ENCODE measurements at places on chromosomes 2 and 18.

- no peak for DNase-seq
These were observed 1225.6 kb downstream of the LRP1B start for GRCh38 chr2:140905083-140905781.

DNA sequence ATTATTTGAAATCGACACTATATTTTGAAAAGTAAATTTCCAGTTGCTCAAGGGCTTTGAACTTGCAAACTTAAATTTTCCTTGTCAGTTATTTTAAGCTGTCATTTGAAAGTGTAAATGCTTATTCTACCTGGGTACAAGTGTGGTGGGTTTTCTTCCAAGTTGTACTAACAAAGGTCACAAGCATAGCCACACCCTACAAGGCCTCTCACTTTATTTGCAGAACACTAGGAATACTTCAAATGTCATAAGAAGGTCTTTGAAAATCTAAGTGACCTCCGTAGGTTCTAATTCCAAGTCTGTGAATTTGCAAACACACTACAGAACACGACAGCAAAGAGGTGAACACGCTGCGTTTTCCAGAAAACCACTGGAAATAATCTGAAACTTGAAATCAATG lies 9.3 kb upstream of the RMDN2 start:
- no peak for DNase-seq

GRCh38 chr2:241770936-241771285 lies 5.7 kb upstream of the GAL3ST2 start:
- no peak for DNase-seq

- no peak for DNase-seq
These were observed 30.1 kb upstream of the GTF2A1L start for GRCh38 chr2:48587560-48587959.

GRCh38 chr2:202373490-202373889 lies 2.6 kb upstream of the BMPR2 start:
- no peak for DNase-seq

- no peak for DNase-seq
These were observed 280.9 kb upstream of the RAB6C start for GRCh38 chr2:129698593-129698992.

- no peak for DNase-seq
These were observed 115.2 kb downstream of the MARCHF4 start for GRCh38 chr2:216257089-216257488.

DNA sequence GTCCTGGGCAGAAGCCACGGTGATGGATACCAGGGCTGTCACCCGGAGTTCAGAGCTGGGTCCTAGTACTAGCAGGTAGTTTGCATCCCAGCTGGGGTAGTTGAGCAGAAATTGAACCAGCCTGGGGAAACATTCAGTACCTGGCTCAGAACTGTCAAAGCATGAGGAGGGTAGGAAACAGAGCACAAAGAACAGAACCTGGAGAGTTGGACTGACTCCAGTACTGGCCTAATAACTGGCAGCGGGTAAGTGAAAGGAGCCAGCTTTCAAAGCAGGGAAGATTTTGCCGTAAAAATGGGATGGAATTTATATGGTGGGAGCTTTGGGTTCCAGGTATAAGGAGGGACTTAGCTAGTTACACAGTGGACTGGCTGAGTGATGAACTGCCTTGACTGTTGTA lies 23.8 kb downstream of the ATG16L1 start:
- DNase-seq, result no peak

DNA sequence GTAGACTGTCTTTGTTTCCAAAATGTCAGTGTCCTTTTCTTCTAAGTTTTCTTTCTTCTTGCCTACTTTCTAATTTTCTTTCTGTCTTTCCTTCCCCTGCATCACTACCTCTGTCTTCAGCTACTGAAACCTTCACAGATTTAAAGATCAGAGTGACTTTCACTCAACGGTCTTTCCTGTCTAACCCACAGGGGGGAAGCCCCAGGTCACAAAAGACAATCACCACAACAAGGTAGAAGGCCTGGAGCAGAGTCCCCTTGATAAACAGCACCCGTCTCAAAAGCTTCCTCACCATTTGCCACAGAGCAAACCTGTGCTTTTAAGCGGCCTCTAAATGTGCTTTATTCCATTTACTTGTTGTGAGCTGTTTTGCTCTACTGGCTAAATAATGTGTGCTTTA lies 665.4 kb downstream of the BCL11A start:
- no peak for DNase-seq

- DNase-seq, result no peak
These were observed 57.2 kb downstream of the HS6ST1 start for GRCh38 chr2:128261245-128262128.

DNA sequence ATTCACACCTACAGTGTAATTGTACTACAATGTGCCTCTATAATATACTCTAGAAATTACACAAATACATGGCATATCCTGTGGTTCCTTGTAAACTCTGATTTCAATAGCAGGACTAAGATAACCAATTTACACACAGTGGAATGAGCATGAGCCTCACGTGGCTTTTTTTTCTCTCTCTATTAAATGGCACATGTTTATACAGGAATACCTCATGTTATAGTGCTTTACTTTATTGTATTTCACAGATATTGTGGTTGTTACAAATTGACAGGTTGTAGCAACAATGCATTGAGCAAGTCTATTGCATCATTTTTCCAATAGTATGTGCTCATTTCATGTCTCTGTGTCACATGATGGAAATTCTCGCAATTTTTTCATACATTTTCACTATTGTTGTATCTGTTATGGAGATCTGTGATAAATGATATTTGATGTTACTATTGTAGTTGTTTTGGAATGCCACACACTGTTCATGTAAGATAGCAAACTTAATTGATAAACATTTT lies 260.0 kb downstream of the FSIP2 start:
- no peak for DNase-seq

DNA sequence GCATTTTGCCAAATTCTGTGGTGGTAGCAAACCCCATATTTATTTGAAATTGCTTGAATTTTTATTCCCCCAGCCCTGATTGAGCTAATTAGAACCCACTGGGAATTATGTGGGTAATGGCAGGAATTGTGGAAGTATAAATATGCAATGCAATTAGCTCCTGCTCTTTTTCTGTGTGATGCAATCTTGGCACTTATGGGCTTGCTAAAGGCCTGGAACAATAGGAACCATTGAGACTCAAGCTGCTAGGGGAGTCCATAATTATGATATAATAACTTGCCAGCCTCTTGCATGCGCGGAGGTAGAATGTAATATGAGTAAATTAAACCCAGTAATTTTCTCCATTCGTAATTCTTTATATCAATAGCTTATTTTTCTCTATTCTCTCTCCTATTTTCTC lies 267.6 kb upstream of the THSD7B start:
- no peak for DNase-seq

- DNase-seq, result no peak
These were observed 329.4 kb downstream of the AGPS start for GRCh38 chr2:177721818-177722567.

DNA sequence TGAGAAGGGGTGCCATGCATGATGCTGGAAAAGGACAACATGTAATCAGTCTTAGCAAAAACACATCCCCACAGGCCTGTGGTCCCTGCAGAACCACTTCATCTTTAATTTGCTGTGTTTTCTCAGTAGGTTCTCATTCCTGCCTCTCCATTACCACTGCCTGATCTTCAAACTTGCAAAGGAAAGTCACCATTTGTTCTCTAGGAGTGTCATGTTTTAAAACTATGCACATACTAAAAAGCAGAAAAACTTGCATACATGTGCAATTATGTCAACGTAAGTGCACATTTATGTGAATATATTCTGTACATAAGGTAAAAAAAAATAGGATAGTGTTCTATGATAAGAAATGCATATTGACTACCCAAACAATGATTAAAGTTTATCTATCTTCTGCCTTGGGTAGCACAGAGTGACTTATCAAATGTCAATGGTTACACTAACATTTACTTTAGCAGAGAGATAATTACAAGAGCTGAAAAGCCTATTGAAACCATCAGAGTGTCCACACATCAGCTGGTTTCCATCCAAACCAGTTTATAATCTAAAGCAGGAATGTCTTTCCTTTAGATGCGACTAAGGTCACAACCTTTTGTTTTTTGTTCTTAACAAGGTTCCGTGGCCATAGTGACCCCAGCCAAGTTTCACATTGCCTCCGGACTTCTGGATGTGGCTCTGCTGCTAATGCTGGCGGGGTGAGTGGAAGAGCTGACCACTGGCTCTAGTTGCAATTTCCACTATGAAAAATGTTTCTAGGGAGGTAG lies 58.7 kb upstream of the RMDN2 start:
- DNase-seq, result no peak

- DNase-seq, result no peak
These were observed 215.8 kb upstream of the ITGA4 start for GRCh38 chr2:181241366-181241765.

- no peak for DNase-seq
These were observed 19.6 kb downstream of the CEP68 start for GRCh38 chr2:65075605-65076344.

- no peak for DNase-seq
These were observed 1721.0 kb upstream of the PIK3C3 start for GRCh38 chr18:40233931-40234616.

DNA sequence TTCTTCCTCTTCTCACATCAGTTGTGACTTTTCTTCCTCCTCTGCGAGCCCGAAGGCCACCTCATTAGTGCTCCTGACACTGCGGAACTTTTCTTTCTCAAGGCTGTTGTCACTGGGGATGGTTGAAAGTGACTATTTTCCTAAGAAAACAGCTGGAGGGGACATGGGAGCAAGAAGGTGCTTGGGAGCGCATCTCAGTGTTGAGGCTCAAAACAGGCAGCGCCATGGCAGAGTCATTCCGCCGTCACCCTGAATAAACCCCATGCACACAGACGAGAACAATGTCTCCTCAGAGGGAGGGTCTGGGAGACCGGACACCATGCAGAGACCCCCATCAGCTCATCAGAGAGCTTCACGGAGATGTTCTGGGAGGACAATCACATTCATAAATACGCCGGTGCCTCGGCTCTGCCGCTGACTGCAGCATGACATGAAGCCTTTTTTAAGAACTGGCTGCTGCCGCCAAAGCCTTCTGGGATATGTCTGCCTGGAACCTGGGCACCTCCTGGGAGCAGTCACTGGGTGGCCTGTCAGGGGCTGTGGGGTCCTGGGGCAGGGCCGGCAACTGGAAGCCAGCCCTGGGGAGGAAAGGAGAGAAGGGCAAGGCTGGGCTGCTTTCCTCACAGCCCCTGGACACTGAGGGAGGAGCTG lies 19.2 kb downstream of the ATOH8 start:
- DNase-seq, result no peak

DNA sequence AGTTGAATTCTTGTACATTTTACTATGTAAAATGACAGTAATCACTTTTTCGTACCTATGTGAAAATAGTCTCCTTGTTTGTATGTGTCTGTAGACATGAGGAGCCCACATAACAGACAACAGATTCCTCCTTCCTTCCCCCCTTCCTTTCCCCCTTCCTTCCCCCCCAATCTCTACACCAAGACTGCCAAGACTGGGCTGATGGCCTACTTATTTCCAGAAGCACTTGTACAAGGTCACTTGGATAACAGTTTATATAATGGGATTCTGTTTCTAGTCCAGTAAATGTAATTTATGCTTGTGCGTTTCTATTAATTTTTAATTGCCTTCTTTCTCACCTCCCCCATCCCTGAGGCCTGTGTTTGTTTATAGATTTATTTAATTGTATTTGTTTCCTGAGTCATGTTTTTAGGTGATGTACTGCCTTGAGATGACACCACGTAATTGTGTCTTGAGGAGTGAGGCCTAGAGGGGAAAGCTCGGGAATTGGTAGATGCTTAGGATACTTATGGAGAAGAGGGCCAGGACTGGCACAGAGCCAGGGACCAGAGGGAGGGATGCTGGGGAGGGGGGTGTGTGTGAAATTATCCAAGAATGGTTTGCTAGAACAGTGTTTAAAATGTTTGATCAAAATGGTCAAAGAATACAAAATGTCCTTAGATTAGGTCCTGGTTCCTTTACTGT lies 12.3 kb downstream of the B3GNT2 start:
- no peak for DNase-seq

- DNase-seq, result no peak
These were observed 73.9 kb downstream of the MARCO start for GRCh38 chr2:119015845-119016244.

DNA sequence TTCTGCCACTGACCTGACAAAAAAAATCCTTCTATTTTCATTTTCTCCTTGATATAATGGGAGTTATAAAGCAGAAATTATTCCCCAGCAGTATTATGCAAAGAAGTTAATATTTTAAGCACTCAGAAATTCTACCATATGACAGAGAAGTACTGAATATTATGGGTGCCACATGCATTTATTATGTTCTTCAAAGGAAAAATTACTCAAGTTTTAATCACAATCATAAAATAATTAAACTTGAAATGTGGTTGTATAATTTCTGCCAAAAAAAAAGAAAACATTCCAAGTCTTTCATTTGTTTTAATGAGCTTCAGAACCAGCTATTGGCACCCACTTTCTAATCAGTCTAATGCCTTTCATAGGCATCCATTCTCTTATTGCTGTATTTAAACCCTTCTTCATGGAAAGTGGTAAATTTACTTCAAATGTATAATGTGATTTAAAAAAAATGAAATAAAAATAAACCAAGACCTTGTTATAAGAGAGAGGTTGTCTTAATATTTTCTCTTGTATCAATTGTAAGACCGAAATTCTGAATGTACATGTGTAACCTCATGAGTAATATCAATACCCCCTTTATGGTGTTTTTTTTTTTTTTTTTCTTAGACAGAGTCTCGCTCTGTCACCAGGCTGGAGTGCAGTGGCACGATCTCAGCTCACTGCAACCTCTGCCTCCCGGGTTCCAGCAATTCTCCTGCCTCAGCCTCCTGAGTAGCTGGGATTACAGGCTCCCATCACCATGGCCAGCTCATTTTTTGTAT lies 302.3 kb downstream of the IRS1 start:
- DNase-seq, result no peak

DNA sequence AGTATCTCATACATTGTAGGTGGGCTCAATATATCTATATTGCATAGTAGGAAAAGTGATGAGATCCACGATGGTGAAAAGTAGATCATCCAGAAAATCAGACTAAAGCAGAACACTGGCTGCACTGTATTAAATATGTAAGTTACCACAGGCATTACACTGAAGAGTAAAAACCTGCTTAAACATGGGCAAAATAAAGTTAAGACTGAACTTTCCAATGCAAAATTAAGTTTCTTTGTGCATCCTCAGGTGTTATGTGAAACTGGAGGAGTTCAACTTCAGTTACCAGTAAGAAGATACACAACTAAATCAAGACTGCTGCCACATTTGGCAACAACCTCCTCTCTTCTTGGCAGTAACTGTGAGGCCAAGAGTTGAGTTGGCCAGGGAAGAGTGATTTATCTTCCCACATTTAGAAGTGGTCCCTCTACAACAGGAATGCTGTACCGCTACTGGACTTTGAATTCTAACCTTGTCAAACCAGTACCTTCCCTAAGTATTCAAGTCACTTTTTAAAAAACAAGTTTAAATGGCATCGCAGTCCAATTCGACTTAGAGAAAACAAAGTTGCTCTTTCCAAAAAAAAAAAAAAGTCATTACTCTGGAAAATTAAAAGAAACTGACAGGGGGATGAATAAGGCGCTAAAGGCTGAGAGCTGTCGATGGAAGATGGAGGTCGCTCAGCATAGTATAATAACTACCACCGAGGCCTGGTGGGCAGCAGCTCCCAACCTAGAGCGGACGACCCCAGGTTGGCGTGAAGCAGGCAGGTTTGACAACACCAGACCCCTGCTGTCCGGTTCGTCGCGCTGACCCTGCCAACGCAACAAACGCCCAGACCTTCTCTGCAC lies 1.1 kb downstream of the MAP4K3 start:
- no peak for DNase-seq

- DNase-seq, result no peak
These were observed 949.8 kb upstream of the LRATD1 start for GRCh38 chr2:13682540-13683272.

All from stimulated activated CD4-positive, alpha-beta T cell treated with anti-CD3 and anti-CD28 coated beads, Interleukin-1b, Interleukin-23, amount 100 ng/mL, for 1 hour (primary cell).